Stimulated activated CD8-positive, alpha-beta memory T cell treated with anti-CD3 and anti-CD28 coated beads, Interleukin-7, amount 100 ng/mL, for 4 hours (primary cell): ENCODE measurements at places on chromosomes 16 and 17.
A peak's percentile ranks its signal among the peaks of the same experiment; 100 is the strongest.

- DNase-seq = no peak
Observed at GRCh38 chr17:22221344-22221743, 529.0 kb downstream of the KCNJ18 start.

GRCh38 chr16:49947907-49948678 lies 76.9 kb upstream of the CNEP1R1 start:
- no peak for DNase-seq

DNA sequence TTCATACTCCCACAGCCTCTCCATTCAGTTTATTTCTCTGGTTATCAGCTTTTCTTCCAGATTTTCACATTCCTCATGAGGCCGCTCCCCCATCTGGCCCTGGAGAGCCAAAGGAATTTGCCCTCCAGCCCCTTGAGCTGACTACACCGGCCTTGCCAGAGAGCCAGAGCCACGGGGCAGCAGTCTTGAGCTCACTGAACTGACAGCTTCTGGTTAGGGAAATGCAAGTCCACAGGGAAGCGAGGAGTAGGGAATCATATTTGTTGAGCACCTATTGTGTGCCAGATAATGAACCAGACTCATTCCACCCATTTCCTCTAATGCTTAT lies 102.4 kb downstream of the ABCC12 start:
- no peak for DNase-seq

GRCh38 chr16:57825298-57826044 lies 23.2 kb upstream of the KIFC3 start:
- DNase-seq = no peak

GRCh38 chr17:11700668-11701067 lies 102.4 kb downstream of the DNAH9 start:
- no peak for DNase-seq

- no peak for DNase-seq
Observed at GRCh38 chr17:45222996-45223538, 1.4 kb downstream of the FMNL1 start.

- no peak for DNase-seq
Observed at GRCh38 chr17:36707904-36708303, 106.5 kb downstream of the MRM1 start.

DNA sequence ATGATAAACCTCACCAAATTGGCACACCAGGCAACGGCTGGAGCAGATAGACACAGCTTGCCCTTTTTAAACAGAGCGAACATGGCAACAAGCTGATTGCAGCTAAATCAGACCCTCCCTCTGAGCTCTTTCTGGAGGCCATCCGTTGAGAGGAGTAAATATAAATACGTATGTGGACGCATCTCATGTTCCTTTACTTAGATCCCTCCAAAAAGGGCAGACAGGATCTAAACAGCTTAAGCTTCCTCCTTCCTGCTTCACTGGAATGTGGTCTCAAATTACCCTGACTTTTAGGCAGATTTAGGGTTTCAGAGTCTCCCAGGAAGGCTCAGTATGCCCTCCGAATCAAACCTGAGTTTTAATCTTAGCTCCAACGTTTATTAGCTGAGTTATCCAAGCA lies 204.7 kb upstream of the GOT2 start:
- no peak for DNase-seq

DNA sequence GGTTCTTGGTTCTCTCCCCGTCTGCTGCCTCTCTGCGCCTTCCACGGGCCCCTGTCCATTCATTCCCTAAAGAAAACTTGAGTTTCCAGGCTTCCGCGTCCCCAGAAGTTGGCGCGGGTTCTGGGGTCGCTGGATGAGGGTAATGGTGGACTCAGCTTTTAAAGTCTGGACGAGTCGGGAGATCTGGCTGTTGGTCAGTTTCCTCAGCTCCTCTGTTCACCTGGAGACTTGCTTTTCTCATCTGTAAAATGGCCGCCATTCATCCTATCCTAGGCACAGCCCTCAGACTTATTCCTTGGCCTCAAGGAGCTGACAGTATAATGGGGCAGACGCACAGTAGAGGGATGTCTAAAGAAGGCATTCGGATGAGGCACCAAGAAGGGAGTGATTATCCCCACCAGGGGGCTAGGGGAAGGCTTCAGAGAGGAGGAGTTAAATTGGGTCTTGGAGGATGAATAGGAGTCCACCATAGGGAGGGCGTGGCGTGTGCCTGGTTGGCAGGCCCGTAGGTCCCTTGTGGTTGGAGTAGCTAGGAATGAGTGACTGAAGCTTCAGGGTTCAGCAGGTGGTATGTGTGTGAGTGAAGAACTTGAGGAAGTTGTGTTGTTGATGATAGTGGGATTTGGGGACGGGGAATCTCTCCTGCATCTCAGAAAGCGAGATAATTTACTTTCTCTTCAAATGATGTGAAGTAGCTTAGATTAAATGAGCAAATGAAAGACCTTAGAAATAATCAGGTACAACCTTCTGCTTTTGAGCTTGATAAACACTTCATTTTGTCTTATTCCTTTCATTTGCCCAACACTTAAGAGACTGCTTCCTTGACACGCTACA lies 652 bp downstream of the VPS35L start:
- DNase-seq = no peak

- no peak for DNase-seq
Observed at GRCh38 chr16:86448306-86448890, 61.9 kb upstream of the FOXF1 start.

DNA sequence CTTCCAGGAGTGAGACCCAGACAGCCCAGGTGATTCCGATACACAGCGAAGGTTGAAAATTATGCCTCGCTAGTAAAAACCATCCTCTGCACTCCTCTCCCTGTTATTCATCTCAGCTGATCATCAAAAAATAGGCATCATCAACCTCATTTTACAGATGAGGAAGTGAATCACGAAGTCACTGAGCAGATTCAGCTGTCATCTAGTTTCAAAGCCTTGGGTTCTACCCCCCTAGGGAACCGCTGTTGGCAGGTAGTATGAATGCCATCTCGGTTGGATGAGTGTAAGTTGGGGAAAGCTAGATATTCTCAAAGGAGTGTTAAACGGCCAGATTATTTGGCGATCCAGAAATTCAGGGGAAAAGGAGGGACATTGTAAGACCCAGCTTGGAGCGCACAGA lies 2.0 kb downstream of the CRYM start:
- DNase-seq = no peak

DNA sequence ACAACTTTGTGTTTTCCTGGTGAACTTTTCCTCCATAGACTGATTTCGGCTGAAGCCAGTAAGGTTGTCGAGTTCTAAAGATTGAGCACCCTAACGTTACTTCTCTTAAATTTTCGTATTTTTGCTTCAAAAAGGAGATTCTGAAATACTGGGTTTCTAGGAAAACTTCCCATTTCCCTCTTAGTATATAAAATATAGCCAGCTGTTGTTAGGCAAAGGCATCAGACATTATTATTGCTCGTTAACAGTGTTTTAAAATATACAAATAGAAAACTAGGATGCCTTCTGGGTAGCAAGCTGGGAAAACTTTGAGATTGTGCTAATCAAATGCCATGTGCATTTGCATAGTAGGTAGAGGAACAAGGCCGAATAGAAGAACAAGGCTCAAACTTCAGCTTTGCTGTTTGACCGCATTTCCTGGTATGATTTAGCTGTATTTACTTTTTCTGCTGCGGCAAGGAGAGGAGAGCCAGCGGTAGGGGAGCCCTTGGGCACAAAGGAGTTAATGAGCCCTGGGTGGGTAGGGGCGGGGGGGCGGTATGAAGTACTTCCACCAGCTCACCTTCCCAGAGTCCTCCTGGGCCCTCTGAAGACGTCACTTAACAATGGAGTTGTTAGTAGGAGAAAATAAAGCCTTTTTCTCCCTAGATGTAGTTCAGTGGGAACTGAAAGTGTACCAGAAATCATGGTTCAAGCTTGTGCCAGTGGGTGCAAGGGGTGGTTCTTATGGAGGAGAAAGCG lies 151.9 kb downstream of the MSI2 start:
- DNase-seq = no peak

GRCh38 chr16:17591655-17592405 lies 121.1 kb upstream of the XYLT1 start:
- DNase-seq = no peak

- DNase-seq = no peak
Observed at GRCh38 chr17:77579131-77579530, 379.4 kb upstream of the TNRC6C start.

GRCh38 chr17:78774956-78775571 lies 7.0 kb downstream of the CYTH1 start:
- peak; percentile 48 for DNase-seq

- no peak for DNase-seq
Observed at GRCh38 chr17:27616414-27616813, 14.6 kb upstream of the LGALS9 start.

DNA sequence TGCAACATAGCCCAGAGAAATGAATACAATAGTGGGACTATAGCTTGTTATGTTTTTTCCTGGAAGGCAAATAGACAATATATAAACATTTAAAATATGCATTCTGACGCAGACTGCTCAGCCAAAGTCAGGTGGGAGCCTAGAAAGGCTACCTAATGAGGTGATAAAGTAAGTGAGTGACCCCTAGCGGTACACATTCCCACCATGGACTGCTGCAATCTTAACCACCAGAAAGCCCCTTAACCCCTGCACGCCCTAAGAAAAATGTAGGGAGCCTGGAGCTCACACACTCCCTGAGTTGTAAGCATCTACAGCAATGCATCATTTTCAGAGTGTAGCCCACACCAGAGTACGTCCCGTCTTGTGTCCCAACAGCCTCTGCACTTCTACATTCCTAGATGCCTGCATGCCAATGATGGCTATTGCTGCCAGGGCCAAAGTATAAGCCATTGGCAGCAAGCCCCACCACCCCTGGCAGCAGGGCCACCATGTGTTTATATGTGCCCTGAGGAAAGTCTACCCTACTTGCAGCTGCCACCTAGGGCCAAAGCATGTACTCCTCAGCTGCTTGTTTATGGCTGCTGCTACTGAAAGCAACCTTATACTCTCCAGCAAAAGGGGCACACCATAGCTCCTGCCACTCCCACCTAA lies 127.6 kb downstream of the KIF2B start:
- DNase-seq = no peak

- no peak for DNase-seq
Observed at GRCh38 chr16:19177111-19177739, 9.2 kb downstream of the SYT17 start.

GRCh38 chr16:58511933-58512815 lies 3.1 kb upstream of the SETD6 start:
- peak; percentile 75 for DNase-seq

- DNase-seq = no peak
Observed at GRCh38 chr17:40341808-40342503, 22.6 kb downstream of the GJD3 start.

DNA sequence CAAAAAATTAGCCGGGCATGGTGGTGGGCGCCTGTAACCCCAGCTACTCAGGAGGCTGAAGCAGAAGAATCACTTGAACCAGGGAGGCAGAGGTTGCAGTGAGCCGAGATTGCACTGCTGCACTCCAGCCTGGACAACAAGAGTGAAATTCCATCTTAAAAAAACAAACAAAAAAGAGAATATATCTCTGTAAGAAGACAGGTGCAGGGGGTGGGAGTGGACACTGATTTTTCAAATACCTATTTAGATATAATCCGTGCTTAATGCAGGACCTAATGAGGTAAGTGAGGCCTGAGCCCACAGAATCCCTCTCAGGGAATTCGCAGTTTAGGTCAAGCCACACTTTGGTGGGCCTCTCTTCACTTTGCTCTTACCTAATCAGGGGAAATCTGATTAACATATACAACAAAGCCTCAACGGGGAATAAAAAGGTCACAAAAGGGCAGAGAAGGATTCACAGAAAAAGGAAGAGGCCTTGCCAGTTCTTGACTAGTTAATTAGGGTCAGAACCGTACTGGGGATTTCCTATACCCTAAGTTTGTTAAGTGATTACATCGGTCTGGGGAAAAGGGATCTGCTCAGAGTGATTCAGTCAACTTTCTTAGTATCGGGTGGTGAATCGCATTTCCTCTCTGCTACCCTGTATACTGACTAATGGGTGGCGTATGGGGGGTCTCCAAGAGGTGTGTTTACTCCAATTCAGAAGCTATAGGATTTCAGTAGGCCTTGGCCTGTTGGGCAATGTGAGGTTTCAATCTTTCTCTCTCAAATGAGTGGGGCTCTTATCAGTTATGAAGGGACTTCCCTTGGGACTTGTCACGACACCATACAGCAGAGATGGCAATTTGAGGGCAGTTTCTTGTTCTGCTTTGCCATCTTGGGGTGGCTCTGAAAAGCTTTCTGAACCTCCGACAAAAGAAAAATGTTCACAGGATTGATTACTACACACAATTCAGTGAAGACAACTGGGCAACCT lies 1.9 kb upstream of the NFAT5 start:
- DNase-seq = peak; percentile 76

DNA sequence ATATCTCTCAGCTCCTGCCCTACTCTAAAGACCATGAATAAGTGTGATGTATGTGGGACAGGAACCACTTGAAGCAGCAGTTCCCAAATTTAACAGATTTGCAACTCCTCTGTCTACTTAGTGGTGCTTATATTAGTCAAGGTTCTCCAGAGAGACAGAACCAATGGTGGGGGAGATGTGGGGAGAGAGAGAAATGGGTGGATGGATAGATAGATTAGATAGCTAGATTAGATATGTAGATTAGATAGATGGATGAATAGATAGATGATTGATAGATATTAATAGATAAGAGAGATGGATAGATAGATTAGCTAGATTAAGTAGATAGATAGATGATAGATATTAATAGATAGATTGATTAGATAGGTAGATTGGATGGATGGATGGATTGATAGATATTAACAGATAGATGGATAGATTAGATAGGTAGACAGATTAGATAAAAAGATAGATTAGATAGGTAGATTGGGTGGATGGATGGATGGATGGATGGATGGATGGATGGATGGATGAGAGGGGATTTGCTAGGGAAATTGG lies 154.0 kb upstream of the NOL11 start:
- no peak for DNase-seq

- no peak for DNase-seq
Observed at GRCh38 chr16:50303605-50304466, 37.5 kb downstream of the ADCY7 start.

GRCh38 chr17:75842411-75842810 lies 1.8 kb downstream of the UNC13D start:
- no peak for DNase-seq

DNA sequence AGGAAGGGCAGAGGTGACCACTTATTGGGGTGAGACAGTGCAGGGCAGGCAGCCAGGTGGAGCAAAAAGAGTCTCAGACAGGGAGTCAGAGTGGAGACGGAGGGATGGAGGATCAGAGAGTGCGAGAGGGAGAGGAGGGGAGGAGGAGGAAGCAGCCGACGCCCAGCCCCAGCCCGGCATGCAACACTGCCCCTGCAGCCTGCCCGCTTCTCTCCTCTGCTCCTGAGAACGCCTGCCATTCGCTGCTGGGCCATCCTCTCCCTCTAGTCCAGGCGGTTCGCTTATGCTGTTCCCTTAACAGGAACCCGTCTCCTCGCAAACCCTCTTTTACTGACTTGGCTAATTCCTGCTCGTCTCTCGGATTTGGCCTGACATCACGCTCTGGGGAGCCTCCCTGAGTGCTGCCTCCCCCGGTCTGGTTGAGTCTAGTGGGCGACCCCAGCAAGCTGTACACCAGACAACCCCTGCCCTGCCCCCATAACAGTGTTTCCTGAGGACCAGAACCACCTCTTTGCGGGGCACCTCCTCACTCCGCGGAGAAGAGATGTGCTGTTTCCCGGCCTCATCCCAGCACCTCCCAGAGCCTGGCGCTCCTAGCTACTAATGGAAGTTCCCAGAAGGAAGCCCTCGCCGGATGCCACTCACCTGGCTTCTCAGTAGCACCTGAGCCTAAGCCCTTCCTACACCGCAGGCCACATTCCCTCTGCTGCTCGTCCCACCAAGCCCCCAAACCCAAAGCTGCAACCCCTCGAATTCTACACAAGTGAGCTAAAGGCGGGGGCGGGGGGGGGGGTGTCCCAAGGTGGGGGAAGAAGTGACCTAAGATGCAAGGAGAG lies 61.2 kb upstream of the CCL1 start:
- DNase-seq = no peak

GRCh38 chr17:47803201-47803600 lies 18.4 kb downstream of the OSBPL7 start:
- no peak for DNase-seq

GRCh38 chr16:27303256-27304100 lies 10.3 kb upstream of the IL4R start:
- DNase-seq = no peak
